T-helper 2 cell (primary cell): ENCODE measurements at places on chromosomes 11 and 22.

DNA sequence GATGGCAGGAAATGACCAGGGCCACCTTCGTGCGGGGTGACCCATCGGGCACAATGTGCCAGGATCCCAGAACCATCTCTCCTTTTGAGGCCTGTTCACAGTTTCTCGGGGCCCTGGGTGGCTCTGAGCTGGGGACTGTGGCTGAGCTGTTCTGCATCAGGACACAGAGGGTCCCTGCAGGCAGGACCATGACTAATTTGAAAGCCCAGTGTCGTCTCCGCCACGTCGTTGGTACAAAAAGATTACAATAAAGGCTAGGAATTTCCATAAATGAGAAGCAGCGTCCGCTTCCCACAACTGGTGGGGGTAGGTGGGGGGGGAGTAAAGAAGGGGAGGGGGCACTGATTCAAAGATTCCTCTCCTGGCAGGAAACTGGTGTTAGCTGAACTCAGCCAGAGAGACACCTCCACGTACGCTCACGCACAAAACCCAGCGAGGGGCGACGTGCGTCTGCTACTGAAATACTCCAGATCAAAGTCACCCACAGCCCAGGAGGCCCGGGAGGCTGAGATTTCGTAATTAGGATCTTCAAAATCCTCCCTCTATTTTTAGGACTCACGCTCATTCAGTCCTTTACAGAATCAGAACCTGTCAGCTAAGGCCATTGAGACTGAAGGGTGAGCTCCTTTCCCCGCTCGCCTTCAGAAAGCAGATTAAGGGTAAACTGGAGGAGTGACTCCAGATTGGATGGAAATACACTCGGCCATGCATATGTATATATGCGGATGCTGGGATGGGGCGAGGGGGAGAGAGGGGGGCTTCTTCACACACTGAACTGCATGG lies 11.0 kb downstream of the MN1 start:
- no peak for DNase-seq

DNA sequence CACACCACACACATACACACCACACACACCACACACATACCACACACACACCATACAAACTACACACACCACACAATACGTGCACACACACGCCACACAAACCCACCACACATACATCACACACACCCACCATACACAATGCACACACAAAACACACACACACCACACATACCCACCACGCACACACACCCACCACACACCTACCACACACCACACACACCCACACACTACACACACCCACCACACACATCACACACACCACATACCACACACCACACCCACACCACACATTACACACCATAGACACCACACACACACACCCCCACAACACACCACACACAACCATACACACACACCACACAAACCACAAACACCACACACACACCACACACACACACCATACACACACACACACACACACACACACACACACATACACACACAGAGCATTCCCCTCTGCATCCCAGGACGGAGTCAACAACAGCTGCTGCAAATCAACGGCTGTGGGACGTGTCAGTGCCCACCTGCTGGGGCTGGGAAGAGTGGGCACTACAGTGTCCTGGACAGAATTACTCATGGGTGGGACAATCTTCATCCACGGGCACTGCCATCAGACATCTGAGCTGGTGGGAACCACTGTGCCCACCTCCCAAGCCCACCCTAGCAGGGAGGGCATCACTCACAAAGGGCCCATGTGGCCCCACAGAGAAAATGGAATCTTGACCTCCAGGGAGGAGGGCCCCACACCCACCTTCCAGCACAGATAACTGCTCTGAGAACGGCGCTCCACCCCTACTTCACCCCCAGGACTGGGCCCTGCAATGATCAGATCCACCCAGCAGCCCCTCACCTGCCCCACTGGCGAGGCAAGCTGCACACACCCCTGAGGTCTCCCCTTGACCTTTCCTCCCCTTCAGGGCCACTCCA lies 8.4 kb downstream of the TP53I11 start:
- DNase-seq = peak; percentile 36

DNA sequence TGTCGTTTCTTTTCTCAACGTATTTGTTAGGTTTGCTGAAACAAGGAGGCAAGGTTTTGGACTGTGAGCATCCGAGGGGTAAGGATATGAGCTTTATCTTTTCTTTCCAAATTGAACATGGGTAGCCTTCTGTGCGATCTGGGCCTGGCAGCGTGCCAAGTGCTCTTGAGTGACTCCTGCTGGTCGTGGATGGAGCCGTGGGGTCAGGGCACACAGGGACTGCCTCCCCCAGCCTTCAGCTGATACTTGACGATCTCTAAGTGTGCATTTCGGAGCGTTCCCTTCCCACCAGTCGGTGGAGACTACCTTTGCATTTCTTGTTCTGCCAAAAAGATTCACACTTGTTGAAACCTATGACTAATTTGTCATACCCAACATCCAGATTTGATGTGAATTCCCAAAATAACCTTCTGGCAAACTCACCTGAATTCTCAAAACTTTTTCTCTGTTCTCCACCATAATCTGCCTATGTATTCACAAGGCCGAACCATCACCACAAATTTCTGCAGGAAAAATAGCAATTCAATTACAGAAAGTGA lies 40.1 kb upstream of the CLMP start:
- DNase-seq = peak; percentile 32

DNA sequence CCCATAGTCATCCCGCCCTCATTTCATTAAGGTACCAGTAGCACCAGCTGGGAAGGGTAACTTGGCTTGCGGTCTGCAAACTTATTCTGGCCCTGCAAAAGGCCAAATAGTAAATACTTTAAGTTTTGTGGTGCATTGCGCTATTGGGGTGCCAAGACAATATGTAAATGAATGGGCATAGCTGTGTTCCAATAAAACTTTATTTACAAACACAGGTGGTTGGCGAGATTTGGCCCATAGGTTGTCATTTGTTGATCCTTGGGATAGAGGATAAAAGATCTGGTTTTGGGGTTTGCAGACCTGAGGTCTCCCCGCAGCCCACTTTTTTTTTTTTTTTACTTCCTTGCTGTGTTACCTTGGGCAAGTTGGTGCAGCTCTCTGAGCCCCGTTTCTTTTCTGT lies 127.4 kb downstream of the MIAT start:
- DNase-seq = no peak

GRCh38 chr11:12536566-12536965 lies 137.7 kb upstream of the TEAD1 start:
- no peak for DNase-seq

- no peak for DNase-seq
Measured at GRCh38 chr11:61163714-61164605, 2.7 kb upstream of the VPS37C start.

GRCh38 chr11:66987158-66987620 lies 12.1 kb downstream of the C11orf86 start:
- no peak for DNase-seq

DNA sequence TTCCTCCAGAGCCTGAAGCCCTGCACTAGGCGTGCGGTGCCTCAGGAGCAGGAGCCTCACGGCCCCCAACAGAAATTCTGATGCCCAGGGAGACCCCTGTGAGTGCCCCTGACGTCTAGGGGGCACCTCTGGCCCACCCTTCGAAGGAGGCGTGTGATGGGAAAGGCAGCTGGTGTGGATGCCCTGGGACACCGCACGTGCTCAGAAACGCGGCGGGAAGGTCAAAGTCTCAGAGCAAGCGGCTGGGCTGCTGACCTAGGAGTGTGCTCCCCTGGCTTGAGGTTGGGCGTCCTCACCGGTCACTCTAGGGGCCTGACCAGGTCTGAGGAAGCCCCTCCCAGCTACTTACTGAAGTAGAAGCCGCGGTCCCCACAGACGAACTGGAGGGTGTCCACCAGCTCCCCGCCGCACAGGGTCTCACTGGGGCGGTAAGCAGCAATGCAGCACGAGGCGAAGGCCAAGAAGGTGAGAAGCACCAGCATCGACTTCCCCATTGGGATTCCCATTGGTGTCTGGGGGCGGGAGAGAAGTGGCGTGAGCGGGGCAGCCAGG lies 4.1 kb downstream of the IGF2 start:
- DNase-seq = no peak

DNA sequence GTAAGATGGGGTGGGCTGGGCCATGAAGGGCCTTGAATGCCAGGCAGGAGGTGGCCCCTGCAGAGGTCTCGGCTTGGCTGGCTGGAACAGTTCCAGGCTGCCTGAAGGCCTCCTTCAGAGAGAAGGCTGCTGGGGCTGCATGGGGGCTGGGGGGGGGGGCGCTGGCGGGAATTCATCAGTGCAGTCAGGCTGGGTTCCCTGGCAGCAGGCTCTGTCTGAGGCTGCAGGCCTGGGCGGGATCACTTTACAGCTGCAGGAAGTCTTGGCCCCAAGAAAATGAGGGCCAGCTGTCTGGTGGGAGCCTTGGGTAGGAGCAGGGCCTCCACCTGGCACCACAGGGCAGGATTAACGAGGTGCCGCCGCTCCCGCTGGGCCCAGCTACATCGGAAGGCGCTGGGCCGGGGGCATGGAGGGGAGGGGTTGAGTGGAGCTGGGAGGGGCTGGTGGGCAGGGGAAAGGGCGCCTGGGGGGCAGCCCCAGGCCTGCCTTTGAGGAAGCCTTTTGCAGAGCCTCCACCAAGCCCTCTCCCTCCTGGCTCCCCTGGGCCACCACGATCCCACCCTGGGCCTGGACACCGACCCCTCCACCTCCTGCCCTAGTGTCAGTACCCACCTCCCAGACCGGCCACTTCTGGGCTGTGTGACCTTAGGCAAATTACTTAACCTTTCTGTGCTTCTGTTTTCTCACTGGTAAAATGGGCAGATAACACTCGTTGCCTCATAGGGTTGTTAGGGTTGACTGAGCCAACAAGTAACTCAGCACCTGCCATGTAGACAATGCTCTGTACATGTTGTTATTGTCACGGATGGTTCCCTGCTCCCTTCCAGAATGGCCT lies 31.0 kb upstream of the HMOX1 start:
- no peak for DNase-seq

GRCh38 chr11:44555031-44555800 lies 10.2 kb upstream of the CD82 start:
- no peak for DNase-seq

DNA sequence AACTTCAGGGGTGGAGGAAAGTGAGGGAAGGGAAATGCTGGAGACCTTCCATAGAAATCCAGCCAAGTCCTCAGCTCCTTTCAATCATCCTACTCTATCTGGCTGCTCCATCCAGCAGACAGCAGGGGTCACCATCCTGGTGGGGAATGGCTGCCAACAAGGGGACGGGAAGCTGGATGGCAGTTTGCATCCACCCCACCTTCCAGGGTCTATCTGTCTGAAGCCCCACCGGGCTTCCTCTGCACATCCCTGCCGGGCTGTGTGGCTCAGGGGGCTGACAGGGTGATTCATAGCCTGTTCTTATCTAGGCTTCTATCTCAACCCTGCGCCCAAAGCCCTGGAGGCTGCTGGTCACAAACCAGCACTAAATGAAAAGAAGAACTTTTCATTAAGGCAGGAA lies 1.1 kb downstream of the SYTL2 start:
- DNase-seq = no peak

DNA sequence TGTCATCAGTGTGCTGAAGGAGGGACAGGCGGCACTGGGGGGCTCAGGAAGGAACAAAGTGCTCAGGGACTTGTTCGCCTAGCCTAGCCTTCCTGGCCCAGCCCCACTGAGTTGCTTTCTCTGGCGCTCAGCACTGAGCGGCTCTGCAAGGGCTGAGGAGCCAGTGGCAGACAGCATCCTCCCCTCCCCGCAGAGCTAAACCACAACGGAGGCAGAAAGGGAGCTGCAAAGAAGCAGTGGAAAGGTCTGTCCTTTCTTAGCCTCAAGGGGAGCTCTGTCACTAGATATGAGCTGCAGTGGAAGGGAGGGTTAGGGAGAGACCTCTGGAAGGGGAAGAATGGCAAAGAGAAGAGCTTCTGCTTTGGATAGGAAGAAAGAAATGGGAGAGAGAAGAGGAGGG lies 89.7 kb upstream of the PHOX2A start:
- DNase-seq = peak; percentile 85

- DNase-seq = no peak
Measured at GRCh38 chr11:30451626-30452025, 128.7 kb downstream of the ARL14EP start.

DNA sequence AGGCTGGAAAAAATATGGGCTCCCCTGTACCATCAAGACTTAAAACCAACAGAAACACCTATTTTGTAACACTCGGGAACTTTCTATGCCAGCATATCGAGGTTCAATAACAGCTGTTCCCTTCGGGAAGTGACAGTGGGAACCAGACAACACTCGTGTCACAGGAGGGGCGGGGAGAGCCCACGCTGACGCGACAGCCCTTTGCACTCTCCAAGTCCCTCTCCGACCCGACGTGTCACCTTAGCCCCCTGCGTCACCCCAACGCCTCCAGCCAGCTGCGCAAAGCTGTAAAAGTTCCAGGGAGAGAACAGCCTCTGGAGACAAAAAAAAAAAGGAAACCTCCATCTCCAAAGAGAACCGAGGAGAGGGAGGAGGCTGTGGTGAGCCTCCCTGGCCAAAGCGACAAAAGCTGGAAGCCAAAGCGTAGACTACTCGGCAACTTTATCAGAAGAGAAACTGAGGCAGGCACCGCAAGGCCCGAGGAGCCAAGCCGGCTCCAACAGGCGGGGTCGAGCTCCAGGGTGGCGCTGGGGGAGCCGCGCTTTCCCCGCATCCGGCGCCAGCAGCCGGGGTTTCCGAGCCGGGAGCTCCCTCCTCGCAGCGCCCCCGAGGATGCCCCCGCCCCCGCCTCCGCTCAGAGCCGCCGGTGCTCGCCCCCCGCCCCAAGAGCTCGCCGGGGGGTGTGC lies 751 bp downstream of the ARFGAP3 start:
- peak; percentile 64 for DNase-seq

GRCh38 chr11:63612181-63612580 lies 2.1 kb downstream of the PLAAT3 start:
- no peak for DNase-seq

- DNase-seq = peak; percentile 25
Measured at GRCh38 chr22:40534379-40535188, 101.9 kb downstream of the MRTFA start.

- DNase-seq = no peak
Measured at GRCh38 chr11:34147581-34147980, 42.2 kb downstream of the NAT10 start.

DNA sequence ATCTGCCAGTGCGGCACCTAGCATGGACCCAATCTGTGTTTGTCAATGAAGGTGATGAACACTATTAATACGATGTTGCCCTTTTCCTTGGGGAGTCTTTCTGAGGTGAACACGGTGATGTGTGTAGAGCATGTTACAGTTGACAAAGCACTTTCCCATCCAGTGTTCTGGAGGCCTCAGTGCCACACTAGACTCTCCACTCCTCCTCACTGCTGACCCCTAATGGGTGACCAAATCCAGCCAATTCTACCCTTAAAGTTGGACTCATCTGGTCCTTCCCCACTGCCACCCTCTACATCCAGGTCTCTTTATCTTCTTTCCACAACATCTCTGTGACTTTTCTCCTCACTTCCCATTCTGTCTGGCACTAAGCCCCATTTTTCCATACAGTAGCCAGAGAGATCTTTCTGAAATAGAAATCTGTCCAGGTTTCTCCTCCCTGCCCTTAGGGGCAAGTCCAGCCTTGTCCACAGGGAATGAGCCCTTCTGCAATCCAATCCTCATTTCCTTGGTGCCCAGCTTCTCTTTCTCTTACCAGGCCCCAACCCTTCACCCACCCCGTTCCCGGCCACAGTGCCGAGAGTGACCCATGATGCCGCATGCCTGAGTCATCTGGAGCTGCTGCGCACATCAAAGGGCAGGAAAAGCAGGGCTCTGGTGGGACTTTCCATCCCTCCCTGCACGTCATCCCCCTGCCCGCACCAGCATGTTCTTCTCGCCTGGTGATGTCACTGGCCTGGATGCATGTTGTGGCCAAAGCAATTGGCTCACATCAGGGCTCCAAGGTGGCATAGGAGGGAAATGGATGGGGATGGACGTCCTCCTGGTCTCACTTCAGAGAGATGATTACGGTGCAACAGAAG lies 64.2 kb downstream of the RASSF10 start:
- no peak for DNase-seq
